ENCODE measurements at places on chromosomes 7 and 10.

GRCh38 chr7:155961241-155962190 is 149.3 kb upstream of the SHH start:
- no peak for DNase-seq

DNA sequence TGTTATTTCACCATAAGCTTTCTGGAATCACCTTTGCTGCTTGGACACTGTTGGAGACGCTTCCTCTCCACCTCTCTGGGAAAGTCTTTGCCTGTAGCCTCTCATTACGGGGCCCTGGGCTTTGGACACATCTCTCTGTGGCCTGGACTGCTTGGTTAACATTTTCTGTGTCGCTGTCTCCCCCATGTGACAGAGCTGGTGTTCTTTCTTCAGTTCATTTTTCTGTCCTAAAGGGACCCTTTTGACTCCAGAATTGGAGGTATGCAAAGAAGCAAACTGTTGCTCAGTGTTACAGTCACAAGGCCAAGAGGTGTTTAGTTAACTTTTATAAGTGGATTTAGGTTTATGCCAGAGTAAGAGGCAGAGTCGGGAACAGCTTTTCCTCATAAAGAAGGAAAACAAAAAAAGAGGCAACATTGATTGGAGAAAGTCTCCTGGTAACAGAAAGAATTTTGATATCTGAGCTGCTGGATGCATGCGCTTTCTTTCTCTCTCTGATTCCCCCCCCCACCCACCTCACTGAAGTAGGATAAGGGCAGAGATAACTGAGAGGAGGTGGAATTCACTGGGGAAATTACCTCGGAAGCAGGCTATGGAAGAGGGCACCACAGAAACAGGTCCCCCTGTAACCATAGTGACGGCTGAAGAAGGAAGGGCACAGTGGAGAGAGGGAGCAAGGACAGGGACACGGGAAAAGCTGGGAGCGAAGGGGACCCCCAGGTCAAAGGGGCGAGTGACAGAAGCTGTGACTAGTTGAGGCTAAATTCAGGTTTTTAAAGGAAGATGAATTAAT is 57.8 kb downstream of the LGI1 start:
- DNase-seq, result no peak

- DNase-seq, result no peak
These were observed 110.4 kb downstream of the SFMBT2 start for GRCh38 chr10:7300384-7300971.

DNA sequence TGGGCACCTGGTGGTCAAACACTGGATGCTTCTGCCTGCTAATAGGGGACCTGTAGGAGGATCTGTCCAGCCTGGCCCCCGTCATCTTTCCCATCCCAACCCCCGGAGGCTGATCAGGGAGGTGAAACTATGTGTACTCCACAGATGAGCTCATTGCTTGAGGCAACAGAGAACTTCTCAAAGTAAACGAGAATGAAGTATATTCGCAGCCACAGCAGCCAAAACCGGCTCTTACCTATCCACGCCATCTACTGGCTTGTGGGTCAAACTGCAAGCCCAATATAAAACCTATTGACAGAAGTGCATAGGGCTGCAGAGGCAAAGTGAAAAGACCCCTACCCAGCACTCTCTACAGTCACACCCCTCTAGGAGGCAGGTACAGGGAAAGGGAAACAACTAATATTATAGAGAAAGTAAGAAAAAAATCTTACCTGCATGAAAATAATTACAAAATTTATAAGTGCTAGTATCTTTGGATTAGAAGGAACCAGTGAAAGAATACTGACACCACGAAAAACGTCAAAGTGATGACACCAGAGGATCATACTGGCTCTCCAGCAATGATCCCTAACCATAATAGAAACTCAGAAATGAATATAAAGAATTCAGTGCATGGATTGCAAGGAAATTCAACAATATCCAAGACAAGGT is 973.5 kb downstream of the ANKRD7 start:
- DNase-seq, result no peak

GRCh38 chr10:57599440-57599839 is 668.3 kb downstream of the IPMK start:
- DNase-seq, result no peak

GRCh38 chr7:151875942-151876898 is 695 bp downstream of the PRKAG2 start:
- DNase-seq, result peak; percentile 53

GRCh38 chr10:29794776-29795611 is 160.2 kb upstream of the SVIL start:
- DNase-seq, result no peak

DNA sequence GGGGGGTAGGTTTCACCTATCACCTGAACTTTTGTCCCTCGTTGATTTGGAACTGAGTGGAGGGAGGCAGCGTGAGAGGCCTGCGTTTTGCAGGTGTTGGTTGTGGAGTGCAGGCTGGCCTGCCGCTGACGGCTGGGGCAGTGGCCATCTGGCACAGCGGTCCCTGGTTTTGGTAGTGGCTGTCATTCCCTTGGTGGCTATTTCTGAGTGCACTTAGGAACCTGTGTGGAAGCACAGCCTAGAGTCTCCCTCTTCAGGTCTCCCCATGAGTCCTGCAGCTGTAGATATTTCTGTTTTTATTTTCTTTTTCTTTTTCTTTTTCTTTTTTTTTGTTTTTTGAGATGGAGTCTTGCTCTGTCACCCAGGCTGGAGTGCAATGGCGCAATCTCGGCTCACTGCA is 129.2 kb downstream of the CUL2 start:
- DNase-seq, result no peak

- DNase-seq, result no peak
These were observed 128.9 kb downstream of the DGKI start for GRCh38 chr7:137717811-137718271.

DNA sequence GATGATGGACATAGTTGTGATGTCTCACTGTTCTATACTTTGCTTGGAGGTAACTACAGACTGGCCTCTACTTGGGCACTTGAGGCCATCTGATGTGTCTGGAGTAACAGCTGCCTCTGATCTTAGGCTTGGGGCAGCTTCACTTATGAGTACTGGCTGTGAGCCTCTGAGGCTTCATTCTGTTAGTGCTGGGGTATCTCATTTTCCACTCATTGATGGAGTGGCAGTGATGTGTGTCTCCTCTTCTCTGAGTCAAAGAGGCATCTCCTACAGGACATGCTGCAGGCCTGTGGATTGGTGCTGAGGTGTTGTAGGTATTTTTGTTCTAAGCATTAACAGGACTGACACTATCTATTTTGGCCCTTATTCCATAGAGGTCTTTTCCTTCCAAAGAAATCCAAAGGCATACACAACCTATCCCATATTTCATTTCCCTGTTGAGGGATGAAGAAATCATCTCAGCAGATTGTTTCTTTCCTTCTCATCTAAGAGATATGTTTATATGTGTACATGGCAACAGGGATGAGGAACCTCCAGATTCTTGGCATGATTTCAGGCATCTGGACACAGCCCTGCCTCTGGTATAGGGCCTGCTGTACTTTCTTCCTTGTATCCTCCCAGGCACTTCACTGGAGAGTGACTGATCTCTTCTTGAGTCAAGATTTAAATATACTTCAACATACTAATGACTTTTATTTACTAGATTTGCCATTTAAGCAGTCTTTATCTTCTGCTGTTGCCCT is 65.7 kb upstream of the NOBOX start:
- no peak for DNase-seq

- DNase-seq, result no peak
These were observed 94.3 kb downstream of the DLG5 start for GRCh38 chr10:77832238-77832637.

GRCh38 chr7:2621061-2621828 is 10.5 kb upstream of the TTYH3 start:
- DNase-seq, result no peak

DNA sequence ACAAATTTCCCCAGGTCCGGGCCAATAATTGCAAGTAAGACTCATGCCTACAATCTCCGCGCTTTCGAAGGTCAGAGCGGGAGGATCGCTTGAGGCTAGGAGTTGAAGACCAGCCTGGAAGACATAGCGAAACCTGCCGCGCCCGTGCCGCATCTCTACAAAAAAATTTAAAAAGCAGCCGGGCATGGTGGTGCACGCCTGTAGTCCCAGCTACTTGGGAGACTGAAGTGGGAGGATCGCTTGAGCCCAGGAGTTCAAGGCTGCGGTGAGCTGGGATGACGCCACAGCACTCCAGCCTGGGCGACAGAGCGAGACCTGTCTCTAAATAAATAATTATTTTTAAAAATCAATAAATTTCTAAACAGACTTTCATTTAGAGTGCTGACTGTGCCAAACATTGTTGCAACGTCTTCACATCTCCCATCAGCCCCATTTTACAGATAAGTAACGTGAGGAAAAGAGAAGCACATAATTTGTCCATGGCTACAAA is 494 bp upstream of the CFAP43 start:
- no peak for DNase-seq

DNA sequence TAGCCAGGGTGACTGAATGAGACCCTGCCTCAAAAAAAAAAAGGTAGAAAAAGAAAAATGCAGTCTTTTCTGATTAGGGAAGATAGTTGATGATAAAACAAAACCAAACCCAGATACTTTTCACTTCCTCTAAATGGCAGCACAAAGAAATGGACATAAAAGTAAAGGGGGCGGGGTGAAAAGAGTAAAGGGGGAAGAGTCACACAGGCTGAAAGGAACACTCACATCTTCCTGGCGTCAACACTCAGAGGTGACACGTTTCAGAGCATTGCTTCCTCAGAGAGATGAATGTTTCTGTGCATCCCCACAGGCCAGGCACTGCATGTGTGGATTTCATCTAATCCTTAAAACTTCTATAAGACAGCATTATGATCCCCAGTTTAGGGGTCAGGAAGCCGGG is 81.2 kb downstream of the HIPK2 start:
- no peak for DNase-seq

GRCh38 chr7:72781161-72781560 is 46.8 kb downstream of the TYW1B start:
- no peak for DNase-seq

DNA sequence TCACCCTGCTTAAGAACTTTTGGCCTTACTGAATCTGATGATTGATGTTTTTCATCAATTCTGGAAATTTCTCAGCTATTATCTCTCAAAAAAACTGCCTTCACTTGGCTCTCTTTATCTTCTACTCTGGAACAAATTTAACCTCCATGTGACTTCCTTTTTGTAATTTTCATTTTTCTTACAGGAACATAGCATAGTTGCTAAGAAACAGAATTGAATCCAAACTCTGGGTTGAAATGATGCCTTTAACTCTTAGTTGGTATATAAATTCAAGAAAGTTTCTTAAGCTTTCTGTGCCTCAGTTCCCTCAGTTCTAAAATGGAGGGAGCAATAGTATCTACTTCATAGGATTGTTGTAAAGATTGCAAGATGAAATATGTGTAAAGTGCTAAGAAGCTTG is 19.8 kb downstream of the GPR141 start:
- DNase-seq, result no peak

DNA sequence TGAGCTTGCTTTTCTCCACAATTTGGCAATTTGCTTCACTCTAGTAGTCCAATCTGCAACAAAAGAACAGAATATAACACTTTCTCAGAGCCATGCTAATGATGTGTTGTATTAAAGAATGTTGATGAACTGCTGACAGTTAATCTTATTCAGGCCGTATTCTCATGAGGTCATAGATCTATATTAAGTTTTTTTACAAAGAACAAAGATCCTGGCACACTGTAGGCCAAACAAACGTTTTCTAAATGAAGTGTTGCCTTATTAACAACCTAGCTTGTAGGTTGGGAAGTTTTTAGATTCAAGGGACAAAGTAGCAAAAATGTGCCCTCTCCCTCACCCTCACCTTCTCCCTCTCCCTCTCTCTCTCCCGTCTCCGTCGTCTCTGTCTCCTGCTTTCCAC is 6.8 kb downstream of the HILPDA start:
- no peak for DNase-seq

GRCh38 chr10:25493122-25493893 is 318.5 kb downstream of the GPR158 start:
- DNase-seq, result no peak

DNA sequence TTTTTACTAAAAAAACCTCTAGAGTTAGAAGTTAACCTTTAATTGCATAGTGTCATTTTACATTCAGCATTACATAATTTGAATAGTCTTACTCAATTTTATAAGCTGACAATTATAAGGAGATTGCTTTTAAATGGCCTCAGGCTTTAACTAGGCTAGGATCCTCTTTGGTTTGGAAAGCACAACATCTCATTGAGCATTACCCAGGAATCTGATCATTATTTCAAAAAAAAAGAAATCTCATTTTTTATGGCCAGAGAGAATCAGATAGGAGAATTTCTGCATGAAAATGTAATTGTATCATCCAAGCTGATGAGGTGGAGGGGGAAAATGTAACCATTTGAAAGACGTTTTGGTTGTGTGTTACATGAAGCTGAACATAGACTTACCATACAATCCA is 324.9 kb upstream of the POT1 start:
- no peak for DNase-seq

DNA sequence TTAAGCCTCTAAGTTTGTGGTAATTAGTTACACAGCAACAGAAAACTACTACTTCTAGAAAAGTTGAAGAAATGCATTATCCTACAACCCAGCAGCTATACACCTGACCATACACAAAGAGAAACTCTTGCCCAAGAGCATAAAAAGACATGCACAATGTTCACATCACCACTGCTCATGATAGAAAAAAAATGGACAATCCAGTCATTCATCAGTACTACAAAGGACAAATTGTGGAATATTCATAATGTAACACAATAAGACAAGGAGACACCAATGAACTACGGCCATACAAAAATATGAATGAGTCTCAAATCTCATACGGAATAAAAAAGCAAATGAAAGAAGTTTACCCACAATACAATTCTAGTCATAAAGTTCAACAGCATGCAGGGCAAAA is 87.4 kb downstream of the ZFAND4 start:
- no peak for DNase-seq

DNA sequence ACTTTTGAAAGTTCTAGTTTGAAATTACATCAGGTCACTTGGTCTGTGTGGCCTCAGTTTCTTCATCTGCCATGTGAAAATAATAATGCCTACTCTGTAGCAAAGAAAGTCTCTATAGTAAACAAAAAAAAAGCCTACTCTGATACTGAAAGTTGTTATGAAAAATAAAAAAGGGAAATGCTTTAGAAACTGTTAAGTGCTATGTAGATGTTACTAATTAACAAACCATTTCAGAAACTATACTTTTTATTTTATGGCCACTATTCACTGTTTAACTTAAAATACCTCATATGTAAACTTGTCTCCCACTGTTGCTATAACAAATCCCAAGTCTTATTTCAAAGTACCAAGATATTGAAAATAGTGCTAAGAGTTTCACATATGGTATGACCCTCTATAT is 50.6 kb downstream of the CFTR start:
- no peak for DNase-seq

DNA sequence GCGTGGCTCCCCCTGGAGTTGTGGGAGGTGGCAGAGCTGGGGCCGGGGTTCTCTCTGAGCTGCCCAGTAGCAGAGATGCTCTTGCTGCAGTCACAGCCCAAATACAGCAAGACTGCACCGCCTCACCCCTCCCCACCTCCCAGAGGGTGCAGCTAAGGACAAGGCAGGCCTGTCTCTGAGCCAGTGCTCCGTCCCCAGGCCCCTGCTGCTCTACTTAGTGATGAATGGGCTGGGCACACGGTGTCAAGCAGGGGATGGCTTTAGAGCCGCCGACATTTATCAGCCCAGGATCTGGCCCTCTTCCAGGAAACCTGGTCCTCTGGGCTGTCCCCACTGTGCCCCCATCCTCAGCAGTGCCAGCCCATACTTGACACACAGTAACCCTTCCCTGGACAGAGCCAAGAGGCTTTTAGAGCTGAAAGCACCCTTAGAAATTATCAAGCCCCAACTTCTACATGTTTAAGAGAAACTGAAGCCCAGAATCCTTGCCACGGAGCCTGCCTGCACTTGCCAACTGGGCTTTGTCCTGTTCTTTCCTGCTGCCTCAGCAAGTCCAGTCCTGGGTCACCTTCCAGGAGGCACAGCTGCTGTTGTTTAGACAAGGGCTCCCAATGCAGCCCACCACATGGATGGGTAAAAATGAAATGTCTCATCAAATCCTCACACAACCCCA is 137.1 kb upstream of the UNC5B start:
- DNase-seq, result no peak
